Upper lobe of right lung (tissue), 1 donor: ENCODE measurements at places on chromosomes 7 and 10.

DNA sequence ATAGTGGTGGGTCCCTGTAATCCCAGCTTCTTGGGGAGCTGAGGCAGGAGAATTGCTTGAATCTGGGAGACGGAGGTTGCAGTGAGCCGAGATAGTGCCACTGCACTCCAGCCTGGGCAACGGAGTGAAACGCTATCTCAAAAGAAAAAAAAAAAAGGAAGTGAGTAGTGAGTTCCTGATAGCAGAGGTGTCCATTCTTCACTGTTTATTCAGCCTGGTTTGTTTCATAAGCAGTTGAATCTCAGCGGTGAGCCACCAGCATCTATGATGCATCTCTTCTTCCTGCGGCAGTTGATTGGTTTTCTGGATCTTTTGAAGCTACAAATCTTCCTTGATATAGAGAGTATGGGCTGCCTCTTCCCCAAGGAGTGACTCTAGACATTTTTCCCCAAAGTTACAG lies 316.1 kb upstream of the MTPN start:
- DNase-seq, result no peak

DNA sequence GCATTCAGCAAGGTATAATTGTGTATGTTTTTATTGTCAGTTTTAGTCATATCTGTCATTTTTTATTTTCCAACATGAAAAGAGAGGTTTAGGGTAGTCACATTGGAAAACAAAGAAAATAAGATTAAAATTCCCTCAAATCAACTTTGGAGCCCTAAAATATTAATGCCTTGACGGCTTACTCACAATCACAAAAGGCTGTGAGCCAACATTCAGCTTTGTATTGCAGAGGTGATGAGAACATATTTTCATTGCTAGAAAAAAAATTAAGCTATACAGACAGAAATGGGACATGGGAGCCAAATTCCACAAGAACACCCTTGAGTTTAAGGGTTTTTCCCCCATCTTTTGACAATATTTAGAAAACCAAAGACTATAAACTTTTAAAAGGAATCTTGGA lies 30.2 kb downstream of the CALD1 start:
- DNase-seq, result no peak

GRCh38 chr7:50151001-50151400 lies 58.0 kb upstream of the ZPBP start:
- no peak for DNase-seq

DNA sequence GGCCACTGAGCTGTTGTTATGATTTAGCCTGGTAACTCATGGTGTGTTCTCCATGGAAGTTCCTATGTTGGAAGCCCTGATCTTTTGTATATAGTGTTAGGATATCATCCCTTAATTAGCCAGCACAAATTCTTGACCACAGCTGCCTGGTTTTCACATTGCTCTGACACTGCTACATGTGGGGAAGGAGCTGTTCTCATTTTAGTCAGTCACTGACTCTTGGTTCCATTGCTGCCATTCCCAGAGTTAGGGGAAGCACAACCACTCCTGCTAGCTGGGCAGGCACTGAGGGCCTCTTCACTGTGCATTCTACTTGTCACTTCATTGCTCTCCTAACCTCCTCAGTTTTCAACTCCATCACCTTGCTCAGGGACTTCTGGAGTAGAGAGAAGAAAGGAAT lies 98.4 kb upstream of the GJD4 start:
- no peak for DNase-seq

GRCh38 chr10:79434821-79435251 lies 10.6 kb downstream of the ZCCHC24 start:
- DNase-seq, result peak; percentile 40

DNA sequence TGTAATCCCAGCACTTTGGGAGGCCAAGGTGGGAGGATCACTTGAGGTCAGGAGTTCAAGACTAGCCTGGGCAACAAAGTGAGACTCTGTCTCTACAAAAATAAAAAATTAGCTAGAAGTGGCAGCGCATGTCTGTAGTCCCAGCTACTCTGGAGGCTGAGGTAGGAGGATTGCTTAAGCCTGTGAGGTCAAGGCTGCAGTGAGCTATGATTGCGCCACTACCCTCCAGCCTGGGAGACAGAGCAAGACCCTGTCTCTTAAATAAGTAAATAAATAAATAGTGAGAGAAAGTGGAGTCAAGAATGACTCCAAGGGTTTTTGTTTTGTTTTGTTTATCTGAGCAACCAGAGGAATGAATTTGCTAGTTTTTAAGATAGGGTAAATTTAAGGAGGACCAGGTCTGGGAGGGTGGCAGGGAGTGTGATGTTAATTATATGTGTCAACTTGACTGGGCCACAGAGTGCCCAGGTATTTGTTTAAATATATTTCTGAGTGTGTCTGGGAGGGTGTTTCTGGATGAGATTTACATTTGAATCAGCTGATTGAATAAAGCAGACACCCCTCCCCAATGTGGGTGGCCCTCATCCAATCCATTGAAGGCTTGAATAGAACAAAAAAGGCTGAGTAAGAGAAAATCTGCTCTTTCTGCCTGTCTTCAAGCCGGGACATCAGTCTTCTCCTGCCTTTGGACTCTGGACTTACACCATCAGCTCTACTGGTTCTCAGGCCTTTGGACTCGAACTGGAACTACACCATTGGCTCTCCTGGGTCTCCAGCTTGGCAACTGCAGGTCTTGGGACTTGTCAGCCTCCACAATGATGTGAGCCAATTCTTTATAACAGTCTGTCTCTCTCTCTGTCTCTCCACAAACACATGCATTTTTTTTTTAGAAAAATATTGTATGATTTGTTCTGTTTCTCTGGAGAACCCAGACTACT lies 23.5 kb downstream of the IMPDH1 start:
- no peak for DNase-seq

DNA sequence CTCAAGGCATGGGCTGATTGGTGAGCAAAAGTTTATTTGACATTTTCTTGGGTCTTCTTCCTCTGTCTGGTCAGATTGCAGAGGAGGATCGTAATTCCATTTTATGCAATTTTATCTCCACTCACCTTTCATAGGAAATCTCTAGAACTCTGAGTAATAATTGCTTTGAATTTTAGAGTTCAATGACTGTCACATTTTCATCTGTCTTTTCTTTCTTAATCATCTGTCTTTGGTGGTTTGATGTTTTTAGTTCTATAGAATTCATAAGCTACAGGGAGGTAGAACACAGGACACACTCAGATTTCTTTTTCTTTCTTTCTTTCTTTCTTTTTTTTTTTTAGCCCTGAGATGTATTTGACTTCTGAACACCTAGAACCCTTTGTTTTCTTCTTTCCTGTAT lies 11.6 kb downstream of the GATA3 start:
- no peak for DNase-seq

- no peak for DNase-seq
Measured at GRCh38 chr7:154738216-154738615, 264.7 kb downstream of the PAXIP1 start.

GRCh38 chr7:50068850-50069551 lies 24.0 kb downstream of the ZPBP start:
- DNase-seq, result no peak

DNA sequence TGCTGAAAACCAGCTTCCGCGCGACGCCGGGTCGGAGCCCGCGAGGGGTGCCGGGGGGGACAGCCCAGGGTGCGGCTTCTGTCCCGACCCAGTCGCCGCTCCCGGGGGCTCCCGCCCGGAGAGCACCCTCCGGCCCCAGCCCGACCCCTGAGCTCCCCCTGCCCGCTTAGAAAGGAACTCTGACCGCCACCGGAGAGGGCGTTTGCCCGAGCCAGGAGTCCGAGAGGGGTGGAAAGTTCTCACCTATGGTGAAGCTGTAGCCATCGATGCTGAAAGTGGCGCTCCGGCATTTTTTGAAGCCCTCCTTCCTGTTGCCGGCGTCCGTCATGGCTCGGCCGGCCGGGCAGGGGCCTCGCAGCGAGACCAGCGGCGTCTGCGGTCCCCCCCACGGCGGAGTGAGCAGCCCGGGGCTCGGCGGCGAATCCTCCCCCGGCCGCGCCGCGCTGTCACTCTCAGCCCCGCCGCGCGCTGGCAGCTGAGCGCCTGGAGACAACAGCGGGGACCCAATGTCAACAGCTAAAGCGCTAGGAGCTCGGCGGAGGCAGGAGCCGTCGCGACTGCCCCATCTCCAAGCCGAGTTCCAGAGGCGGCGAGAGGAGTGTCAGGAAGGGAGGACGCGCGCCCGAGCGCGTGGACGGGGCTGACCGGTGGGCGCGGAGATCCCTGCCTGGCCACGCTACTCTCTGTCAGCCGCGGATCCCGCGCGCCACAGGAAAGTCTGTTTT lies 191.6 kb downstream of the LSM5 start:
- no peak for DNase-seq

DNA sequence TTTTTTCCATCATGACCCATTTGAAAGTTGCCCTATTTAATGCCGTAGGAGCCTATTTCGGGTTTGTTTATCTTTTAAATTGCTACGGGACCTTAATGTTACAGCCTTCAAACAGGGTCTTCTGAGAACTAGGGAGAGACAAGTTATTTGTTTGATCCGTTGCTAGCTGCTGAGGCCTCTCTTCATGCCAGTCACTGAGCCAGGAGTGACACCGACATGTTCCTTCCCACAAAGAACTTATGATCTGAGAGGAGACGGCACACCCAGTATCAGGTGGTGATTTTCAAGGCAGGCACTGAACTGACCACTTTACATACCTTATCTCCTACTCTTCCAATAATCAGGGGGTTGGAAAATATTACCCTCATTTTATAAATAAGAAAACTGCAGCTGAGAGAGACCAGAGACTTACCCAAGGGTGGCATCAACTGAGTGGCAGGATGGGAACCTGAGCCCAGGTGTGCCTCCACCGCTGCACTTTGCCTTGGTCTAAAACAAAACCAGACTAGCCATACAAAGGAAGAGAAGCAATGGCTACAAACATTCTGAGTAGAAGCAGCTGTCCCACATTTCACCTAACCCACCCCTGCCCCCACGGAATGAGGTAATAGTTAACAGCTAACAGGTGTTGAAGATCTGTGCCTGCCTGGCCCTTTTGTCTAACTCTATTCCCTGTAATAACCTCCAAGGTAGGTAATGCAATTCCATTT lies 40.5 kb downstream of the PPP1R3C start:
- DNase-seq, result no peak

GRCh38 chr10:132415255-132415654 lies 18.3 kb downstream of the PWWP2B start:
- no peak for DNase-seq

GRCh38 chr7:126700807-126701604 lies 551.7 kb downstream of the GRM8 start:
- no peak for DNase-seq

GRCh38 chr7:32381024-32381601 lies 109.1 kb downstream of the LSM5 start:
- no peak for DNase-seq

GRCh38 chr7:107432261-107432660 lies 37.6 kb upstream of the GPR22 start:
- DNase-seq, result no peak

GRCh38 chr10:106996510-106996909 lies 168.0 kb downstream of the SORCS1 start:
- no peak for DNase-seq

DNA sequence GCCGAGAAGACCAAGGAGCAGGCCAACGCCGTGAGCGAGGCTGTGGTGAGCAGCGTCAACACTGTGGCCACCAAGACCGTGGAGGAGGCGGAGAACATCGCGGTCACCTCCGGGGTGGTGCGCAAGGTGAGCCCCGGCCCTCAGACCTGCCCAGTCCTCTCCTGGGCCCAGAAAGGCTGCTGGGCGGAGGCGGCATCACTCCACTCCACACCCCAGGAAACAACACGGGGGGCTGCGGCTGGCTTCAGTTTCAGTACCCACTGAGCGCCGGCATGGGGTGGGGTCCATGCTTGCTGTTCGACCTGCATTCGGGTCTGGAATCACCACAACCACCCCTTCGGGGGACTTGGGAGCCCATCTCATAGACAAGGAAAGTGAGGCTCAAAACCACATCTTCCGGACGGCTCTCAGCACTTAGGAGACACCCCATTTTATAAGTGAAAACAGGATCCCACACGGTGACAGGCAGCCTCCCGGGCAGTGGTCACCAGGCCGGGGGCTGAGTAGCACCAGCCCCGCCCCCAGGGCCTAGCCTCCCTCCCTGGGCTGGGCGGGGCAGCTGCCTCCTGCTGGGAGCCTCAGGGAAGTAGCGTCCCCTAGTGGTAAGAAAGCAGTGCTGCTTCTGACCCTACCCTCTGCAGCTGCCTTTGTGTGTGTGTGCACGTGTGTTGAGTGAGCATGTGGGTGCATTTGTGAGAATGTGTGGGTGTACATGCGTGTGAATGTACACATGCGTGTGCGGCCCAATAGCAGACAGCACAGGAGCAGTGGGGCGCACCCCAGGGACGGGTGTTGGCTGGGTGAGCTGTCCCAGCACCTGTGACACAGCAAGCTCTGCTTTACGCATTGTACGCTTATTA lies 1.8 kb downstream of the SNCG start:
- no peak for DNase-seq

- peak; percentile 75 for DNase-seq
Measured at GRCh38 chr7:150903606-150904005, 51.3 kb downstream of the AOC1 start.

GRCh38 chr7:128103498-128104107 lies 72.4 kb upstream of the LRRC4 start:
- no peak for DNase-seq

- peak; percentile 51 for DNase-seq
Measured at GRCh38 chr10:630581-631073, 58.8 kb downstream of the DIP2C start.

GRCh38 chr10:27019827-27020226 lies 80.5 kb downstream of the ANKRD26 start:
- DNase-seq, result no peak

DNA sequence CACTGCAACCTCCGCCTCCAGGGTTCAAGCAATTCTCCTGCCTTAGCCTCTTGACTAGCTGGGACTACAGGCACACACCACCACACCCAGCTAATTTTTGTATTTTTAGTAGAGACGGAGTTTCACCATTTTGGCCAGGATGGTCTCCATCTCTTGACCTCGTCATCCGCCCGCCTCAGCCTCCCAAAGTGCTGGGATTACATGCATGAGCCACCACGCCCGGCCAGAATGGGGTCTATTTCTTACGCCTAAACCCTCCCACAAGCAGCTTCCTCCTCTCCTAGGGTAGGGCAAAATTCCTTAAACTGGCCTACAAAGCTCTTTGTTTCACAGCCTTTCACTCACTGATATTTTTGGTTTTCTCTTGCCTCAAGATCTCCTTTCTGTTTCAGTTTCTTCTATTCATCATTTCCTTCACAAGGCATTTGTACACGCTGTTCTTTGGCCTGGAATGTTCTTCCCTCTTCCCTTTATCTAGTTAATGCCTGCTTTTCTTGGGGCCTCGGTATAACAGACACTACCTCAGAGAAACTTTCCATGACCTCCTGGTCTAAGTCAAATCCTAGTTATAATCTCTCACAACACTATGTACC lies 6.7 kb downstream of the CPEB3 start:
- DNase-seq, result no peak
